IMR-90 (cell line): ENCODE measurements at places on chromosomes 4 and X. TPM values are rescaled to one million over a fixed set of nuclear protein-coding genes. Genes with fewer than 3 reads are reported as not detected.
A peak's percentile ranks its signal among the peaks of the same experiment; 100 is the strongest.

Gene GPAT3
- polyA plus RNA-seq: 1.0 and 1.3 TPM in 2 replicates

Gene STX18
- polyA plus RNA-seq: 20.2 and 23.4 TPM in 2 replicates

Gene KIAA1210
- not detected in 2 replicates for polyA plus RNA-seq

DNA sequence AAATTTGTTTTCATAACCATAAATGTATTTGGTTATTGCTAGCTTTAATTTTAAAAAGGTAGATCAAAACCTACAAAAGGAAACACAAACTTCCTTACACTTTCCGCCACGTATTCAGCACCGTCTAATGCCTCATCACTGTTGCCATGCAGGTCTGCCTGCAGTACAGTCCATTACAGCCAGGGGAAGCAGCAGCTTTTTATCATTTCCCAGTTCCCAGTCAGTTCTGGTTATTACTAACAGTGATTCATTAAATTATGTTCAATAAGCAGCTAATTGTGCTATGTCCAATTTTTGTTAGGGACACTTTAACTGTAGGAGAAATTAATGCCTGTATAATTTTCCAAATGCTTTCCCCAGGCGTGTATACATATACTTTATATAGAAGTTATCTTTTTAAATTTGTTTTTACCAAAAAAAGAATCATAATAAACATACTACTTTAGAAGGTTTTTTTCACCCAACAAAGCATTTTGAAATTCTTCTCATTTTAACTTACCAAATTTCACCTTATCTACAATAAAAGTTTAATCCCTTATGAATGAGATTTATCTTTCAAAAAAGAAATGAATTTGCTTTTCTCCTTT lies 93.3 kb downstream of the ANXA3 start:
- H3K36me3 ChIP-seq: no peaks in the 10 kb centered on the region
- H3K27ac ChIP-seq: peak overlapping the region; percentile 99; the same call in 1 of the 2 replicates
- no peak overlapping the region for H3K4me3 ChIP-seq
- DNase-seq: peak; percentile 86

DNA sequence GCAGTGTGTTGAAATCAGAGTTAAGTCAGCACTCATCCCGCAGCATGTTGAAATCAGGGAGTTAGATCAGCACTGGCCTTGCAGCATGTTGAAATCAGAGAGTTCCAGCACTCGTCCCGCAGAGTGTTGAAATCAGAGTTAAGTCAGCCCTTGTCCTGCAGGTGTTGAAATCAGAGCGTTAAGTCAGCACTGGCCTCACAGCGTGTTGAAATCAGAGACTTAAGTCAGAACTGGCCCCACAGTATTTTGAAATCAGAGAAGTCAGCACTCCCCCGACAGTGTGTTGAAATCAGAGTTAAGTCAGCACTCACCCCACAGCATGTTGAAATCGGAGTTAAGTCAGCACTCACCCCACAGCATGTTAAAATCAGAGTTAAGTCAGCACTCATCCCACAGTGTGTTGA lies 10.9 kb upstream of the UVSSA start:
- H3K36me3 ChIP-seq: peaks cover 78% of the 10 kb centered on the region
- H3K27me3 ChIP-seq: no peaks in the 10 kb centered on the region
- H3K4me3 ChIP-seq: no peak overlapping the region
- DNase-seq: peak; percentile 39
- peaks cover 4% of the 10 kb centered on the region; the same call in 1 of the 2 replicates for H3K4me1 ChIP-seq

Gene FAM47E
- 0.05 TPM in 1 of 2 replicates, not detected in the other for polyA plus RNA-seq

GRCh38 chrX:151694661-151695582 lies at the start of gene PRRG3:
TSS of gene PRRG3 (plus strand) at chrX:151695458. CDS start at chrX:151698815, 3,357 bp downstream.
- no peak within 1 kb of the TSS for H3K27ac ChIP-seq
- no peaks in the 10 kb centered on the region for H3K4me1 ChIP-seq
- H3K27me3 ChIP-seq: no peaks in the 10 kb centered on the region
- no peak for DNase-seq
- no peak within 1 kb of the TSS for H3K4me3 ChIP-seq
- no peaks in the 10 kb centered on the region for H3K36me3 ChIP-seq

DNA sequence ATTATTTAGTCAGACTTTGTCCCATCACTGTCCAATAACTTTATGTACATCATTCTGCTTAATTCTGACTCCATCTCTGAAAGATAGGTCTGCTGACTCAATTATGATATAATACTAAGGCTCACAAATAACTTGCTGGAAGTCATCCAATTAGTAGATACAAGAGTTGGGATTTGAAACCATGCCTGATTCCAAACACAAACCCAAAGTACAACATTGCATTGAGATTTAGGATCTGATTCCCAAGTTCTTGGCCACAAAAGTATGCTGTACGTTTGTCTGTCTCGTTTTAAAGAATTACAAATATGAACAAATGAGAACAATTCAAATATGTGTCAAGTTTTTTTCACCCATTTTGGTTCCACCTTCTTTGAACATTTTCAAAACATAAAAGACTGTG lies 108.8 kb downstream of the AMELX start:
- H3K4me3 ChIP-seq: no peak overlapping the region
- H3K27ac ChIP-seq: no peak overlapping the region
- no peaks in the 10 kb centered on the region for H3K36me3 ChIP-seq
- 0 out of 2 replicates have a peak, but pooled peaks cover 4% of the 10 kb centered on the region for H3K4me1 ChIP-seq
- peak; percentile 21 for DNase-seq
